ENCODE measurements at places on chromosomes 2 and 18.

GRCh38 chr2:101408925-101409324, 21.6 kb upstream of the CREG2 start:
- no peak for DNase-seq

- no peak for DNase-seq
Observed at GRCh38 chr2:13821255-13821880, 811.1 kb upstream of the LRATD1 start.

- no peak for DNase-seq
Observed at GRCh38 chr2:37897511-37897910, 27.6 kb upstream of the RMDN2 start.

DNA sequence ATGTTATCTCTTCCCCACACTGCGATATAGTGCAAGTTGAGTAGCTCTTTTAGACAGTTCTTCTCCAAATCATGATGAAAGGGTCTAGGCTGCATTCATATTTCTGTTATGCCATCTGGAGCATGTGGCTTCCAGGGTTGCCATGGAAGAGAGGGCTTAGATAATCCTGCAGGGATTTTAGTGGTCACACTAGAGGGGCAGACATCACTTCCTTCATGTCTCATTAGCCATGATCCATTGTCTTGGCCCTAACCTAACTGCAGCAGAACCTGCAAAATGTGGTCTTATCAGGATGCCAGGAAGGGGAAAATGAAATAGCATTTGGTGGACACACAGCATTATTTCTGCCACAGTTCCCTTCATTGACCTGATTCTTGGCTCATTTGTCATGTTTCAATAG, 83.1 kb downstream of the ADAM23 start:
- DNase-seq, result no peak

GRCh38 chr2:58532641-58533040, 291.5 kb upstream of the FANCL start:
- no peak for DNase-seq

- DNase-seq, result no peak
Observed at GRCh38 chr2:29290293-29291047, 175.3 kb downstream of the CLIP4 start.

- DNase-seq, result no peak
Observed at GRCh38 chr2:102063941-102064678, 72.3 kb downstream of the IL1R2 start.

DNA sequence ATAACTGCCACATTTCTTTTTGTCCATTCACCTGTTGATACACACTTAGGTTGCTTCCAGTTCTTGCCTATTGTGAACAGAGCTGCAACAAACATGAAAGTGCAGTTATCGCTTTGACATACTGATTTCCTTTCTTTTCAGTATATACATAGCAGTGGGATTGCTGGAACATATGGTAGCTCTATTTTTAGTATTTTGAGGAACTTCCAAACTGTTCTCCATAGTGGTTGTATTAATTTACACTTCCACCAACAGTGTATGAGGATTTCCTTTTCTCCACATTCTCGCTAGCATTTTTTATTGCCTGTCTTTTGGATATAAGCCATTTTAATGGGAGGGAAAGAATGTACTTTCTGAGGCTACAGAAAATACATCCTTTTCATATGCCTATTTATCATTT, 167.4 kb downstream of the GULP1 start:
- no peak for DNase-seq

DNA sequence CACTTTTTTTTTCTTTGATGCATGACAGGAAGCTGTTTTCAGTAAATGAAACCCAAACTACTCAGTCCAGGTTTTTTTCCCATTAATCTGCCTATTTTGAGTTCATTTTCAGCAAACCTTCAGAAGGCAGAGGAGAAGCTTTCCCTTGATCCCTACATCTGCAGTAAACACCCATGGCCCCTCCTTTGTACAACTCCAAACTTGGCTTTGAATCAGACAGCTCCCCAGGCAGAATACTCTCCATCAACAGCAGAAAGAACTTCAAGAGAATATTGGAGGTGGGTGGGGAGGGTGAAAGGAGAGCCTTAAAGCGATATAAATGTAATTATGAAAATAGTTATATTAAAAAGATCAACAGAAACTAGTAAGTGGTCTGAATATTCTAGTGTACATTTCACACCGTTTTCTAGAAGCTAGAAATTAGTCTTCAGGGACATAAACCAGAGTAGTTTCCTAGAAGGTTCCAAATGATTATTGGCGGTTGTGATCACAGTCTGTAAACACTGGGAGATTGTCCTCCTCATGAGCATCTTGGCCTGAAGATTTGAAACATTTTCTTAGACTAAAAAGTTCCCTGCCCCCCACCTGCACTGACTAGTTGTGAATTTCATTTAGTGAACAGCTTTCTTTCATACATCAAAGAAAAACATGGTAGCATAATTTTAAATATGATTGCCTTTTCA, 75.1 kb upstream of the STK39 start:
- DNase-seq, result no peak

DNA sequence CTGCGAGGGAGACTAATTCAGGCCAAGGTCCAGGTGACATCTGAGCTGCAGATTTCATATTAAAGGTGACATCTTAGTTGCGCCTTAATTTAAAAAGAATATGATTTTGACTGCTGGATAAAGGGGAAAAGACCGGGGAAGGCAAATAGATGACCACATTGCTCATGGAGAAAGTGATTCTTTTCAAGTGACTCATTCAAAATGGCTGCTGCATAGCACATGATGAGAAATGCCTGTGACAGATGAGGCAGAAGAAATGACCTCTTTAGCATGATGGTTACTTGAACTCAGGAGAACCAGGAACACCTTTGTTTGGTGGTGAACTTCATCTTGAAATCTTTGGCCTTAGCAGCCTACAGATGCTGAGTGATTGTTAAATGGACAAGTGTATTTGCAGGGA, 385.8 kb upstream of the TRIB2 start:
- no peak for DNase-seq

All from effector CD4-positive, alpha-beta T cell (primary cell).